NCI-H2107 (cell line): ENCODE measurements at places on chromosomes 16 and 17.
A peak's percentile ranks its signal among the peaks of the same experiment; 100 is the strongest.

GRCh38 chr17:41437769-41438168, 3.0 kb downstream of the KRT38 start:
- DNase-seq: no peak

GRCh38 chr16:88539652-88540345, 30.4 kb upstream of the ZC3H18 start:
- no peak for DNase-seq

GRCh38 chr17:72743037-72743467, 349.4 kb downstream of the SLC39A11 start:
- DNase-seq: no peak

DNA sequence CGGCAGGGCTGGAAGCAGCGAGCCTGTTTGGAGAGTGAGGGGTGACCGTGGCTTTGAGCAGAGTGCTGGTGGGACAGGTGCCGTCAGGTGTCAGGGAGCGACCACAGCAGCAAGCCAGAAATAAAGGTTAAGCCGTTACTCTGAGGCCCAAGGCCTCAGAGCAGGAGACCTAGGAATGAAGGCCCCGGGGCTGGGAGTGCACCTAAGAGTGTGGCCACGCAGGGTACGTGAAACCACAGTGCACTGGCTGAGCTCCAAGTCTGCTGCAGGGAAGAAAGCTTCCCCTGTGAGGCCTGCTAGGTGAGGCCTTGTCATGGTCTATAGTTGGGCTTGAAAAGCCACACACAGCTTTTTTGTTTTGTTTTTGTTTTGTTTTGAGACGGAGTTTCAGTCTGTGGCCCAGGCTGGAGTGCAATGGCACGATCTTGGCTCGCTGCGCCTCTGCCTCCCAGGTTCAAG, 8.7 kb downstream of the CLUAP1 start:
- peak; percentile 67 for DNase-seq

GRCh38 chr16:5069048-5069447, 2.6 kb upstream of the ALG1 start:
- DNase-seq: no peak
